ENCODE measurements at places on chromosomes 3 and 15.

- no peak for DNase-seq
Measured at GRCh38 chr15:101669744-101670143, 17.6 kb upstream of the TM2D3 start.

DNA sequence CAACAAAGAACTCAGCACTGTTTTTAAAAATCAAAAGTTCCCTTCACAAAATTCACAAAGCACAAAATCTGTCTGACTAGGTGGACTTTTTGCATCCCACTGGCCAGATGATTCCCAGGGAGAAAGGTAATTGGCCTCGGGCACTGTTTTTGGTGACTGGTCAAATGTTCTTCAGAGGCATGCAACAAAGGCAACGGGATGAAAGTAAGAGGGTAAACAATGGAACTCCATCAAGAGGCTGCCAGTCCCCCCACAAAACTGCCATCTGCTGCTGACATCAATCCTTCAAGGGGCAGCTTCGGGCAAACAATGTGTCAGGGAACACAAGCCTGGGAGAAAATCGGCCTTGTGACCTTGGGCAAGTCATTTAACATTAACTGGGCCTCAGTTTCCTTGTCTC, 3.3 kb downstream of the SRGAP3 start:
- DNase-seq, result no peak

GRCh38 chr15:82272154-82272553, 9.5 kb downstream of the SAXO2 start:
- no peak for DNase-seq

- no peak for DNase-seq
Measured at GRCh38 chr3:123687286-123687685, 102.4 kb upstream of the HACD2 start.

DNA sequence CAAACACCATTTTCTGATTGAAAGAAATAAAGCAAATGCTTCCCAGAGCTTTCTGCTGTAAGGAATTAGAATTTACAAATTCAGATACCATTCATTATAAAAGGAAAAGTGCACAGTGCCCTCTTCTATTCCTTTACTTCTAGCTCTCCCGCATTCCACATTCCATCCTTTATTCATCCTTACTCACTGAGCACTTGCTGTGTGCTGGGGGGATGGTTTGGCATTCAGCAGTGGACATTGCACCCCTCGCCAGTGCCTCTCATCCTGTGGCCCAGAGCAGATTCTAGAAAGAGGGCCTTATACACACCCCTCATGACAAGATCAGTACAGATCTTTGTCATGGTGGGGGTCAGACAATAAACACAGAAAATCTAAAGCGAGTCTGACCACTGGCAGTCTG, 73.0 kb downstream of the MGLL start:
- no peak for DNase-seq

All from activated naive CD4-positive, alpha-beta T cell (primary cell).